COLO829 (cell line): ENCODE measurements at places on chromosomes 4 and X.

- DNase-seq, result no peak
Observed at GRCh38 chr4:140742838-140743193, 13.4 kb downstream of the TBC1D9 start.

- no peak for DNase-seq
Observed at GRCh38 chr4:40486534-40486933, 143.1 kb downstream of the RBM47 start.

- no peak for DNase-seq
Observed at GRCh38 chrX:53255738-53256191, 25.6 kb downstream of the IQSEC2 start.

- peak; percentile 19 for DNase-seq
Observed at GRCh38 chrX:8868906-8869305, 67.7 kb upstream of the FAM9A start.

DNA sequence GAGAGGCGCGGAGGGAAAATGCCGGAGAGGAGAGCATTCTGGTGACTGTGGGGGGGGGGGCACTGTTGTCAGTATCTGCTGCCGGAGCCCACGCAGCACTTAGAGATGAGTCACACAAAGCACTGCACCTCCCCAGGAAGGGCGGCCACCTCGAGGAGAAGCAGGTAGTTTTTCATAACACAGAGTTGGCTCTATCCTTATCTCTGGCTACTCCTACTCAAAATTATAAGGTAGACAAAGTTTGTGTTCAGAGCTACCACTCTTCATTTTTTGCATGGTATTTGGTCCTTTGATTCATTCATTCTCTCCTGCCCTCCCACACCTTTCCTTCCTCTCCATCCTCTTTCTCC is 76.2 kb upstream of the SCOC start:
- DNase-seq, result no peak

DNA sequence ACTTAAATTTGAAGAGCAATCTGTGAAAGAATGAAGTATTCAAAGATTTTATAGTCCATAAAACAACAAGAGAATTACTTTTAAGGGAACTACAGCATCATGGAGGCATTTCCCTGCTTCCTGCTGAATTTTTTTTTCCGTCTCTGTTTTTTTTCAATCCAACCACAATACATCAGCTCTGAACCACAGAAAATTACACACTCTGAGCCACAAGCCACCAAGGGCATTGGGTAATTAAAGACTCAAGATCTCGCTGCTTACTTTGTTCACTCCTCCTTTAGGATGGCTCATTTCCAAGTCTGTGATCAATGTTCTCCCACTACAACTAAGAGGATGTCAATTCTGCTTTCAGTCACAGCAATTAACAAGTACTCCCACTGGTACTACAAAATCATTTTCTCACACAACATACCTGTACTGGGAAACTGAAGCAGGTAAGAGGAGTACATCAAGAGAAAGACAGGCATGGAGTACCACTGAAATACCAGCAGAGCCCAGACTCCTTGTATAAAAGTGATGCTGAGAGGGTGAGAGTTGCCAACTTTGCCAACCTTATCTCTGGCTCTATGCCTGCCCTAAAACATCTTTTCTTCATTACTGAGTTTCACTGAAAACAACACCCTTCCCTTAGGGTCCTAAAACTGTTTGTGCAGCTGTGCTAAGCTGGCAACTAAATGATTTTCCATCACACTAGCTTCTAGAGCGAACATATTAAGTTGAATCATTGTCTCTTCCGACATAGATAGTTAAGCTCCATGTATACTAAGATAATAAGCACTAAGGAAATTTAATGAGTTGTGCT is 105.8 kb upstream of the MAGEB18 start:
- DNase-seq, result no peak

DNA sequence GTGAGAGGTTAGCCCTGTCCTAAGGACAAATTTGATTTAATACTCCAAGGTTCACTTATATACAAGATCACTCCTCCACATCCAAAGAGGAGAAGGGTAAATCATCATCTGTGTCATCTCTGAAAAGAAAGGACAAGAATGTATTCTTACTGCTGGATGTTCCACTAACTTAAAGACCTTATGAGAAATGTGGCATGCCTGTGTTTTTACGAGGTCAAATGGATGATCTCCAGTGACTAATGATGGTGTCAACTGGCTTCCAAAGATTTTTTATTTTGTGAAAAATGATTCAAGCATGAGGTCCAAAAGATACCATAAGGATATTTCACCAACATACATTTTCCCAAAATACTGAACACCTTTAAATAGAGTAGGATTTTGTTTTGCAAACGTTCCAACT is 143.4 kb downstream of the PTCHD1 start:
- no peak for DNase-seq

GRCh38 chrX:16664074-16664473 is 14.1 kb downstream of the S100G start:
- no peak for DNase-seq

- no peak for DNase-seq
Observed at GRCh38 chr4:165288226-165288625, 39.2 kb upstream of the MSMO1 start.

DNA sequence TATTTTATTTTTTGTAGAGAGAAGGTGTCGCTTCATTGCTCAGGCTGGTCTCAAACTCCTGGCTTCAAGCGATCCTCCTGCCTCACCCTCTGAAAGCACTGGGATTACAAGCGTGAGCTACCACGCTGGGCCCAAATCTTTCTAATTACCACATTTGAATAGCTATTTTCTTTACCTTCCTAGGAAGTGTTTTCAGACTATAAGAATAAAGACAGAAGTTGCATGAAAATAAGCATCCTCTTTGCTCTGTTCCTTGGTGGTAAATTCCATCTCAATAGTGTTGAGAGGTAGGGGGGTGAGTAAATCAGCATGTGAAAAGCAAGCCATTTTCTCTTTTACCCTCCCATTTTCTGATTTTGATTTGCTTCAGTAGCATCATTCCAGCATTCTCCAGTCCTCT is 122.4 kb downstream of the LARP7 start:
- no peak for DNase-seq

GRCh38 chrX:129600981-129601424 is 53.8 kb downstream of the APLN start:
- DNase-seq, result peak; percentile 74

DNA sequence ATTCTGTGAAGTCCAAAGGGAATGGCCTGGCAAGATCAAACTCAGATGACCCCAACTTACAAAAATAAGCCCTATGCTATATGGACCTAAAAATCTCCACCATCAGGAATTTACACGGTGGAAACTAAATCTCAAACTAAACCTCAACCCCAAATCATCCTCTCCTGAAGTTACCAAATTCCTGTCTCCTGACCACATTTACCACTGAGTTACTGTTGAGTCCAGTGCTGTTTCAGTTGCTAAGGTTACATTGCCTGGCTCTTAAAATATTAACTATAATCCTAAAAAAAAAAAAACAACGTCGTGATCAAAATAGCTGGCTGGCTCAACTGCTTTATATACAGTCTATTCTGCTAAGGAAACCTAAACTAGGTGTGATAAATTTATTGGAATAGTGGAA is 315.2 kb upstream of the SLIT2 start:
- no peak for DNase-seq

DNA sequence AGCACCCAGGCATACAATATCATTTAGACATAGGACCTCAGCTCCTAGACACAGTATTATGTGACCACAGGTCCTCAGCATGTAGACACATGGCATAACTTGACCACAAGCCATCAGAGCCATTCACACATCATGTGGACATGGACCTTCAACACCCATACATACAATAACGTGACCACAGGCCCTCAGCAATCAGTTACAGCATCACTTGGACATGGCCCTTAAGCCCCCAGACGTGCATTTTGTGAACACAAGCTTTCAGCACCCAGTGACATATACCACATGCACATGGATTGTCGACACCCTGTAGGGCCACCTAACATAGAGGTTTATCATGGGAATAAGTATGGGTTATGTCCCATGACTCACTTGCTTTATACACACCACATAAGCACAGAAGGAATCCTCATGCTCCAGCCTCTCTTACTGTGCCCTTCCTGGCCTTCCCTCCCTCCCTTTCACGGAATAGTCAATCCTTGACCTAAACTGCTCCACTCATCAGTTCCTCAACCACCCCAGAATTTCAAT is 1.9 kb downstream of the TSPYL2 start:
- no peak for DNase-seq

DNA sequence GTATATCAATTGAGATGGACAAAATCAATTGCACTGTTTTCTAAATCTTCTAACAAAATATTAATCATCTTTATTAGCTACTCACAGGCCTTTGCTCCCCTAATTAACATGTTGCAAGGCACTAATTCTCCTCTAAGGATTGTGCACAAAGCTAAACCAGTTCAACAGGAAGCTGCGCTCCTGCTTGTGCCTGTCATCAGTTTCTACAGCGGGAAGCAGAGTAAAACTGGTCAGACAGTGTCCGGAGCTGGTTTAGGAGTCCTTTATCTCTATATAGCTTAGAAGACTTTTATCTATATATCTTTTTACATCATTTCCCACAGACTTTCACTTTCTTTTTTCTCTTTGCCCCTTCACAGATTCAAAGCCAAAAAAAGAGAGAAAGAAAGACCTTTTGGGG is 79.1 kb downstream of the ELOVL6 start:
- DNase-seq, result no peak

DNA sequence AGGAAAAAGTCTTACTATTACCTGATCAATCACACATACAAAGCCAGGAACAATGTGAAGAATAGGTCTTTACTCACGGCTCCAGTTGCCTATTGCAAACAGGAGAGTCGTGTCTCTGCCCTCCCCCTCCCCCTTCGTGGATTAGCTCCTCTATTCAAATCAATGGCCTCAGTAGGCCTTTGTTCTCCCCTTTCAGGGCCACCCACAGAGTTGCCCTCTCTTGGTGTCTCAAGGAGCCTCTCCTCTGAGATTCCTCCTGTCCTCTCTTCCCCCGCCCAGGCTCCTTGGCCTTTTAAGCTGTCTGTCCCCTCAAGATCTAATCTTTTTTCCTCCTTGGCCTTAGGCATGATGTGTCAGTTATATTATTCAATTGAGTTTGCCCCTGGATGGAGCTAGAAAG is 107.2 kb upstream of the NALF2 start:
- no peak for DNase-seq

GRCh38 chr4:19241895-19242294 is 1009.8 kb upstream of the SLIT2 start:
- DNase-seq, result no peak

DNA sequence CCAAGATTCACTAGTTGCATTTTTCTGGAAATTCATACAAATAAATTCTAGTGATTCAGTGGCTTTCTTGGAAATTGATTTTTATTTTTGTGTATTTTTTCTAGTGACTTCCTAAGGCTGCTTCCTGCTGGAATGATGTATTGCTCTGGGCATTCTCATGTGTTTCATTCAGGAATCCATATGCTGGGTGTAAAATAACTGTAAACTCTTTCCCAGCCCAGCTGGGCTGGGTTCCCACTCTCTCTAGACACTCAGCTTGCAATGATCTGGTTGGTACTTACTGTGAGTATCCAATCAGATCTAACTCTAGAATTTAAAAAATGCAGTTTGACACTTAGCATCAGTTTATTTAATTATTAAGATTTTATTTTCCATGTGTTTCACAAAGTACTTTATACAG is 882.2 kb downstream of the STIM2 start:
- DNase-seq, result no peak

DNA sequence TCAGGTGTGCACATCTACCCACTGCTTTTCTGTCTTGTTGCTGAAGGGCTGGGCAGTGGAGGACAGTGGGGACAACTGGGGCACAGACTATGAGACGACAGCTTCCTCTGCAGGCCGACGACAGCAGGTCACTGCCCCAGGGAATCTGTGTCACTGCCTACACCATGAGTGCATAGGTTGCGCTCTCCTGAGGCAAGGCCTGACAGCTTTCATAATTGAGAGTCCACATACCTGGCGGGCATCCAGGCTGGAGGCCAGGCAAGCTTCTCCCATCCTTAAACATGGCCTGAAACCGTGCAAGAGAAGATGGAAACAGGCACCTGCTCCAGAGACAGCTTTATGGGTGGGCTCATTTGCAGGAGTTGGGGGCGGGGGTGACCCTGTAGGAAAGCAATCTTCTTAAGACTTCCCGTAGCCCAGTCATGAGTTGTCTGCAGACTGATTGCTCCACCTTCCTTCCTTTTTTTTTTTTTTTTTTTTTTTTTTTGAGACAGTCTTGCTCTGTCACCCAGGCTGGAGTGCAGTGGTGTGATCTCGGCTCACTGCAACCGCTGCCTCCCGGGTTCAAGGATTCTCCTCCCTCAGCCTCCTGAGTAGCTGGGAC is 2.9 kb downstream of the ANOS1 start:
- no peak for DNase-seq

GRCh38 chr4:5823542-5824211 is 69.2 kb downstream of the CRMP1 start:
- no peak for DNase-seq

DNA sequence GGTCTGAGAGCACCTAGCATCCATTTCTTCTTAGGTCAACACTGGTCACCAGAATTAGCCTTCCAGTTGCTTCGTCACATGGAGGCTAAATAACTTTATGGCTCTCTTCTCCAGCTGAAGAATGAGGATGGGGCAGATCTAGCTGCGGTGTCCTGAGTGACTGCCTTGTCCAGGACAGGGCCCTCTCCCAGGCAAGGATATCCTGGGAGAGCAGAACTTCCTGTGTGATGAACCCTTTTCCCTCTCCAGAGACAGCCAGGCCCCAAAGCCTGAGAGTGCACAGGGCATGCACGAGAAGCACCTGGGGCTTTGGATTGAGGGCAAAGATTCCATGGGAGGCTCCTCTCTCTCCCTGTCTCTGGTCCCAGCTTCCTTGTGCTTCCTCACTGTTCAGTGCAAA is 108.2 kb upstream of the MAMLD1 start:
- DNase-seq, result no peak

DNA sequence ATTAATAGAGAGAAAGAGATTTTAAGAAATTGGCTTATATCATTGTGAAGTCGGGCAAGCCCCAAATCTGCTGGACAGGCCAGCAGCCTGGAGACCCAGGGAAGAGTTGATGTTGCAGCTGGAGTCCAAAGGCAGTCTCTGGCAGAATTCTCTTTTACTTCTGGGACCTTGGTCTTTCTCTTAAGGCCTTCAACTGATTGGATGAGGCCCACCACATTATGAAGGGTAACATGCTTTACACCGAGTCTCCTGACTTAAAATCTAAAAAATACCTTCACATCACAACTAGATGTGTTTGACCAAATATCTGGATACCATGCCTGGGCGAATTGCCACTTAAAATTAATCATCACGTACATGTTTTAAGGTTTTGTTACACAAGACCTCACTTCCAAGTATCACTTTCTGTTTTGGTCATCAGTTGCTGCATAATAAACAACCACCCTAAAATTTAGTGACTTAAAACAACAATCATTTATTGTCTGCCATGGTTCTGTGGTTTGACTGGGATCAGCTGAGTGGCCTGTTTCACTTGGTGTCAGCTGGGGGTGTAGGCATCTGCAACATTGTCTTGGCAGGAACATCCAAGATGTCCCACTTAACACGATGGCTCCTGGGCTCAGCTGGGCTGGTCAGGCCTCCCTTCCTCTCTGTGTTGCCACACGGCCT is 3.4 kb downstream of the CD38 start:
- no peak for DNase-seq

GRCh38 chrX:68398291-68398690 is 35.0 kb downstream of the OPHN1 start:
- no peak for DNase-seq

- DNase-seq, result no peak
Observed at GRCh38 chr4:87392183-87392582, 1.2 kb upstream of the HSD17B11 start.
